SK-N-SH (cell line): ENCODE measurements at places on chromosomes 4 and X.

DNA sequence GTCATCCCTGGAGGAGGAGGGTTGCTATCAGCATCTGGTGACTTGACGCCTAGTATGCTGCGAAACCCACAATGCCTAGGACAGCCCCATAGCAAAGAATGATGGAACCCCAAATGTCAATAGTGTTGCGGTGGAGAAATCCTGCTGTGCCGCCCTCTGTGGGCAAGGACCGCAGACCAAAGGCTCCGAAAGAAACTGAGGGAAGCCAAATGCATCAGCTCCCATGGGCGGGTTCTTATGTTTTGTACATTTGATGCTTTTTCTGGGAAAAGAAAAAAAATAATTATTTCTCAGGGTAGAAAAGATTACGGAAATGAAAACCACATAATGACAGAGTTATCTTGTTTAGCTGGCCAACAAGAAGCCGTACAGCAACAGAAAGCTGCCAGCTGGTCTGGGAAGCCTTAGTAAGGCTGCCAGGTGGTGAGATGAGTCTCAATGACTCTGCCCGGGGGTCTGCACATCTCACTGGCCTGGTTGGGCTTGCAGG, 95.0 kb upstream of the TBL1X start:
- no peak for DNase-seq

DNA sequence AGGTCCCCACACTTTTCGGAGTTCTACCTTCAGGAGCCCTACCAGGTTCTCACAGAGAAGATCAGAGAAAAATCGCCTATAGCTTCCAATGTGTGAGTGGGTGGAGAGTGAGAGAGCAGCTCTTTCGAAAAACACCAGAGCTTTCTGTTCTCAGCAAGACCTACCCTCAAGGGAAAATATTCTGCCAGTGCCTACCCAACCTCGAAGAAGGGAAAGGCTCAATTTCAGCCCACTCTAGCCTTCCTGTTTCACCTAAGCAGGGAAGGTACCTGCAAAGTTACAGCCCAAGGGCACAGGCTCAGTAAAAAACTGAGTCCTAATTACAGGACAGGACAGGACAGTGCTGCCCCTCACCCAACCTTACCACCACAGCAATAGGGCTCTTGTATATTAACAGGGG, 104.0 kb upstream of the WDR17 start:
- no peak for DNase-seq

DNA sequence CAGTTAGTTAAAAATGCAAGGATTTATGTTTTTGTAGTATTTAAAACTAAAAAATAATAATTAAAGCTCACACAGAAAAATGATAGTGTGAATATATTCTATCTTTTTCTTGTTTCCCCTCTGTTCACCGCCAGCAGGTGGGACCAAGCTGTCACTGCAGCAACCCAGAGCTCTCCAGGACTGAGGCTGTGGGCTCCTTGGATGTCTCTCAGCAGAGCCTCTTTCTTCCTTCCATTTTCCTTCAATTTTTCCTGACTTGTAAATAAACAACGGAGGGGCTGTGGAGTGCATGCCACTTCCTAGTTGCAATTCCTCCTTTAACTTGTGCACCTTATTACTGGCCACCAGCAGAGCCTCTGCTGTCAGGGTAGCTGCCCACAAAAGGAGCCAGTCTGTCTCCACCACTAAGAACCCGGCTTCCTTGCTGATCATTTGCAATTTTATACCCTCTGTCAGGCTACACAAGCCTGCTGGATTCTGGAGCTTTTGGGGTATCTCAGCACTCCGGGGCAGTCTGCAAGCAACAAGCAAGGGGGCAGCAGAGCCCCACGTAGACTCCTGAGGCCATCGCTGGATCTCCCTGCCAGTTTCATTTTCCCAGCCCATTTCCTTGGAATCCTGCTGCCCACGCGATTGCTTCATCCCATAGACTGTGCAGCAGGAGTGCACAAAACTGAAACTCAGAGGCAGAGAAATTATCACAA, 1467.4 kb downstream of the C4orf33 start:
- DNase-seq, result peak; percentile 34

DNA sequence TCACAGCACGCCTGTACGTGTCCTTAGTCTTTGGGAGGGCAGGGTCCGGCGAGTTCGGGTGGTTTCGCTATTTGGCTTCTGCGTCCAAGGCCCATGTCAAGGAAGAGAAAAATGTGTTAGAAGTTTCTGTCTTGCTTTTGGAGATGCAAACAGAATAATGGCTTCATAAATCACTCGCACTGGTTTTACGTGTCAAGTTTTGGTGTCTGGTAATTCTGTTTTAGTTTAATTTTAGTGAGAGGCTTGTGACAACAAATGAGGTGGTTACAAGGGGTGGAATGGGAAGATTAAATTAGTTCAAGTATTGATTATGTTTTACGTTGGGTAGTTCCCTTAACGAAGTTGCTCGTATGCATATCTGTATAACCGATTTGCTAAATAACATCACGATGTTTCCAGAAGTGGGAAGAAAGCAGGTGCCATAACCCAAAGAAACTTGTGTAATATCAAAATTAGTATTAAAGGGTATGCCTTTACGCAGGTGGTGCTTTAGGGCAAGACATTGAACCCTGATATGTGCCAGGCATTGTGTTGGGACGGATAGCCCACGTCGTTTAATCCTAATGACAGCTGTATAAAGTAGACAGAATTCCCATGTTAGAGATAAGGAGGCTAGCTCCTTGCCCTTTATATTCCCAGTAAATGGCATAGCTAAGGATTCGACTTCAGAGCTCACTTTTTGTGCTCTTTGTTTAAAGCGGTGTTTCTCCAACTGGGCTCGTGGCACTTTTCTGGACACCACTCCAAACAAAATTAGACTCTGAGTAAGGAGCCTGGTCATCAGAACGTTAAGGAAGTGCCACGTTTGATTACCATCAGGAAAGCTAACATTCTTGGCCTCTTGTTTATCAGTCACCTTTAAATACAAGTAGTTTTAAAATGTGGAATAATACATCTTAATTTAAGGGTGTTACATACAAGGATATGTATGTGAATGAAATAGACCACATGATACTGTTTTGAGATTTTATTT, 843 bp downstream of the RPL34 start:
- no peak for DNase-seq

DNA sequence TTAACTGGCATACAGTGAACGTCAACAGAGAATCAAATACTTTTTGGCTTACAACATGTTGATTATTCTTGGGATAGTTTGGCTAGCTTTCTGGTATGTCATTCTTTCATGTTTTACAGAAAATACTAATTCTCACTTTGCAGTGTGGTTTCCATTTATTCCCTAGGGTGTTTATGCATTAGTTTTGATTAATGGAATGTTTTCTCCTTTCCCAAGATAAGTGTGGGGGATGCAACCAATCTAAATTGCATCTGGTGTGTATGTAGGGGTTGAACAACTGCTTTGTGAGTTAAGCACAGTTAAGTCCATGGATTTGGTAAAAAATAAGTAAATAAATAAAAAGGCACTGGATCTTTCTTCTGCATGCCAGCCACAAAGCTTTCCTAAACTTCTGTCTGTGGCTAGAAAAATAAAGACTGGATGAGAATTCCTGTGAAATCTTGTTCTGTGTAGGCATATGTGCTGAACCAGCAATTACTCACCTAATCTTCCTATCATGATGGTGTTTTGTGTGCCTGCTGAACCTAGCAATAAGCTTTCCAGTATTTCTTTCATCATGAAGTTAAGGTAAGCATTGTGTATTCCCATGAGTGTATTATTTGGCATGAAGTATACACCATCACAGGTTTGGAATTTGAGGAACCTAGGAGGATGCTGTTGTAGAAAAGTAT, 50.6 kb upstream of the TENM3 start:
- no peak for DNase-seq
